ENCODE measurements at places on chromosomes 7 and 10.

DNA sequence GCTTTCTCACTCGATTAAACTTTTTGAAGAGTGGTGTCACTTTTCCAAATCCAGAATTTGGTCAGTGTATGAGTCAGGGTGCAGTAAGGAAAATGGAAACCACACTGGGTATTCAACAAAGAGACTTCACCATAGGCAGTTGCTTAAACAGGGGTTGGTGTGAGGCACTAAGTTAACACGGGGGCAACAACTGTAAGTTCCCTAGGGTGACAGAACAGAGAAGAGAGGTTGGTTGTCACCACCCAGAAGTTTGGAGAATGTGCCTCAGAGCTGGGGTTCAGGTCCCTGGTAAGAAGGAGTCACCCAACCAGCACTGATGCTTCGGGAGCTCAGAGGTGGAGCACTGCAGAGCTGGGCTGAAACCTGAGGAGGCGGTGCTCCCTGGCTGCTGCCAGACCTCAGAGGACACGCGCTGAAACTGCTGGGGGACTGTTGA is 170.4 kb downstream of the ARID5B start:
- no peak for DNase-seq

- DNase-seq = no peak
Observed at GRCh38 chr7:93873998-93874574, 16.5 kb downstream of the TFPI2 start.

DNA sequence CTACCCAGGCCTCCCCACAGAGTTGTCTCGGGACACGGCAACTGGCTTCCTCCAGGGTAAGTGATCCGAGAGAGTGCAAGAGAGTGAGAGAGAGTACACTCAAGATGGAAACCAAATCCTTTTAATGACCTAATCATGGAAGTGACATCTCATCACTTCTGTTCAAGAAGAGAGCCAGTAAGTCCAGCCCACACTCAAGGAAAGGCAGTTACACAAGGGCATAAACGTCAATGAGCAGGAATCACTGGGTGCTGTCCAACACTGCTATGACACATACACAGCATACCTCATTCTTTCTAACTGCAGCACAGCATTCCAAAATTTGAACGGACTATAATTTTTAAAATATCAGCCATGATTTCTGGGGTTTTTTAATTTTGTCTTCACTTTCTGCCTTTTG is 29.3 kb upstream of the OSBPL3 start:
- DNase-seq = no peak

GRCh38 chr7:141752634-141753033 is 11.3 kb upstream of the TAS2R3 start:
- DNase-seq = no peak

GRCh38 chr10:76229341-76229740 is 797.9 kb downstream of the LRMDA start:
- DNase-seq = no peak

- no peak for DNase-seq
Observed at GRCh38 chr10:121600611-121601010, 2.4 kb upstream of the FGFR2 start.

- DNase-seq = no peak
Observed at GRCh38 chr10:128664729-128665128, 538.5 kb upstream of the MKI67 start.

All from T-helper 1 cell (primary cell).